ENCODE measurements at places on chromosomes 7 and 10.

DNA sequence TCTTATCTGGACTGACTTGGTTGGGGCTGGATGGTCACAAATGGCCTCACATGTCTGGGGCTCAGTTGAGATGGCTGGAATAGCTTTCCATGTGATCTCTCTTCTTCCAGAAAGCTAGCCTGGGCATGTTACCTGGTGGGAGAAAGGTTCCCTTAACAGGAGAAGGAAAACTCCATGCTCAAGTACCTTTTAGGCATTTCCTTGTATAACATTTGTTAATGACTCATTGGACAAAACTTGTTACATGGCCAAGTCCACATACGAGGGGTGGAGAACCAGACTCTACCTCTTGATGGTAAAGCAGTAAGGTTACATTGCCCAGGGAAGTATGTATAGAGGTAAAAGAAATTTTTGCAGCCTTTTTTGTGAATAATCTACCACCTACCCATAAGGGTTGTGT, 826.4 kb downstream of the LRMDA start:
- no peak for DNase-seq

GRCh38 chr10:49114718-49115014, 656 bp downstream of the VSTM4 start:
- DNase-seq, result no peak

- no peak for DNase-seq
These were observed 52.4 kb upstream of the ITGB1 start for GRCh38 chr10:33010132-33011037.

DNA sequence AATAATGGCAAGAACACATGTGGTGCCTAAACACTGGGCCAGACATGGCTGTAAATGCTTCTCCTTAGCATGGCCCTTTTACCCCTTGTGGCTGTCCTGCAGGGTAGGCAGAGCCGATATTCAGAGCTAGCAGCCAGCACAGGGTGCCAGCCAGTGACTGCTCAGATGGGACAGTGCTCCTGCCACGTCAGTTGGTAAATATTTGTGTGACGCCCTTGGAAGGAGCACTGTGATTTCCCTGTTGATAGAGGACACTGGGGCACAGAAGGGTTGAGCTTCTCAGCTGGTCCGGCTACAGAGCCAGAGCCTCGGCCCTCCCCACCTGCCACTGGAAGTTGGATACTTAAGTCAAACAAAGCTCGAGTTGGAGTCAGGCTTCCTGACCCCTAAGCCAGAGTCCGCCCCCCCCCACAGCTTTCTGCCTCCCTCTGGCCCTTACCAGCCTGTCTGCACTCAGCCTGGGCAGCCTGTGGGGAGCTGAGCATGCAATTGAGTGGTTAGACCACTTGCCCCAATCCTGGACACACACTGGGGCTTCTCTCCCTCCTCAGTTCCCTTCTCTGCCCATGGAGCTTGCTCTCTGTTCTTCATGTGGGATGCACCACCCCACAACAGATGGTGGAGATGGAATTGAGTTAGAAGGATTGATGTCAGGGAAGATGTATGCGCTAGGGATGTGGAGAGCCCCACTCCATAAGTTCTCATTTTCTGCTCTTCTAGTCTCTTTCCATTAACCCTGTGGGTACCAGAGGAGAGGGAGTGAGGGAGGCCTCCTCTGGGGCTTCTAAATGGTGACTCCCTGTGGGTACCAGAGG, 350.8 kb downstream of the PLXNA4 start:
- DNase-seq, result no peak

GRCh38 chr7:25305831-25306230, 77.5 kb upstream of the NPVF start:
- DNase-seq, result no peak

DNA sequence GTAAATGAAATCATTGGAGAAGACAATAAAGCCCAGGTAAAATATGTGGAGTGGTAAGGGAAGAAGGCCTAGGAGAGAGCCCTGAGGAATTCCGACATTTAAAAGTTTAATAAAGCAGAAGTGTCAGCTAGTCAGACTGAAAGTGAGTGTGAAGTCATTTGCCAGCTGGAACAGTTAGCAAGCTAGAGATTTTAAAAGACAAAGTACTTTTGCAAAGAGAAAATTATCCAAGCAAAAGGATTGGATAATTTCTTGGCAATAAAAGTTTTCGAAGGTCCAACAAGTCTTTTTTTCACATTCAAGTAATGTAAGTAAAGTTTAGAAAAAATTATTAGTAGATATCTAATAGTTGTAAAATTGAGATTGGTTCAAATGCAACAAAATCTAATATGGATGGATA, 27.1 kb upstream of the SEMA3C start:
- DNase-seq, result no peak

DNA sequence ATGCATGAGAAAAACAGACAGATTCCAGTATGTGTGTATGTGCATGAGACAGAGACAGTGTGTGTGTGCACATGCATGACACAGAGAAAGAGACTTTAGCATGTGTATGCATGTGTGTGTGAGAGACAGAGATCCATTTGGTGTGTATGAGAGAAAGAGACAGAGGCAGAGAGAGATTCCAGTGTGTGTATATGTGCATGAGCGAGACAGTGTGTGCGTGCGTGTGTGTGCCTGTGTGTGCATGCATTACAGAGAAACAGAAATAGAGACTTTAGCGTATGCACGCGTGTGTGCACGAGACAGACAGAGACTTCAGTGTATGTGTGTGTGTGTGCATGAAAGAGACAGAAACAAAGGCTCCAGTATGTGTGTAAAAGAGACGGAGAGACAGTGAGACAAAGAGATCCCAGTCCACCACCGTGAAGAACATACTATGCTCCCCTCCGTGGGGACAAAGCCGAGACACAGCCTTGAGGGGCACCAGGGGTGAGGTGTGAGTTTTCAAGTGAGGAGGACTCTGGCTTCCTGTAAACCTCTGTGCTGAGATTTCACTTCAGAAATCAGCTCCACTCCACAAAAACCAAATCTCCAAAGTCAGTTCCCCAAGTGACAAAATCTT, 188.9 kb downstream of the GRID1 start:
- DNase-seq, result no peak

DNA sequence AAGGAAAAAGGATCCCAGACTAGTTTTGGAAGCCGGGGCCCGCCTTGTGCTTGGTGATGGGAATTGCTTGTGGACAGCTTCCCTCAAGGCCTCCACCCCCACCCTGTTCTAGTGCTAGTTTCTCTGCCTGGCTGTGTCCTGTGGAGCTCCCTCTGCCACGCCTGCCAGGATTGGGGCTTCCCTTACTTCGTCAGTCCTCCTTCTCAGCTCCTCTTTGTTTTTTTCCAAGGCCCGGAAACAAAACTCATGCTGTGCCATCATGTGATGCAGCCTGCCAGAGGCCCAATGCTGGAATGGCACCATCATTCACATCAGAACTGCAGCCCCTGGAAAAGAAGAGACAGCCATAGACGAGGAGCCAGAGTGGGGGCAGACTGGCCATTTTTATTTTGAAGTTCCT, 11.2 kb downstream of the YKT6 start:
- no peak for DNase-seq

DNA sequence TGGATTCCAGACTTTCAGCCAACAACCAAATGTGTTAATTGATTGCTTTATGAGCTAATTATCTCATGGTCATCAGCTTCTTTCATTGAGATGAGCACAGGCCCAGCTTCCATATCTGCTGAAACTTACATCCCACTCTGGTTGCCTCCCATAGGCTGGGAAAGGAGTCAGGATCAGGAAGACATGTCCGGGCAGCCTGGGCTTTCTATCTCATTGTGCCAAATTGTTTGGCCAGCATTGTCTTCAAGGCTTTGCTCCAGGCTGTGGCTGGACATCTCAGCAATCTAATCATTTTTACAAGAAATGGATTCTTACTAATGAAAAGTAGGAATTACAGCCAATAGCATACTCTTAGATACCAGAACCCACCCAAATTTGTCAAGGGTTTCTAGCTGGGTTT, 295.2 kb downstream of the CXCL12 start:
- DNase-seq, result no peak

GRCh38 chr7:159033473-159033825, 111.2 kb downstream of the VIPR2 start:
- DNase-seq, result no peak

GRCh38 chr7:112495810-112496462, 15.1 kb downstream of the LSMEM1 start:
- no peak for DNase-seq

- no peak for DNase-seq
These were observed 90.6 kb downstream of the ARID5B start for GRCh38 chr10:61992059-61992460.
